ENCODE measurements at places on chromosomes 13 and 19.

GRCh38 chr19:50815439-50815838, 8.1 kb downstream of the KLK1 start:
- DNase-seq: peak; percentile 21

DNA sequence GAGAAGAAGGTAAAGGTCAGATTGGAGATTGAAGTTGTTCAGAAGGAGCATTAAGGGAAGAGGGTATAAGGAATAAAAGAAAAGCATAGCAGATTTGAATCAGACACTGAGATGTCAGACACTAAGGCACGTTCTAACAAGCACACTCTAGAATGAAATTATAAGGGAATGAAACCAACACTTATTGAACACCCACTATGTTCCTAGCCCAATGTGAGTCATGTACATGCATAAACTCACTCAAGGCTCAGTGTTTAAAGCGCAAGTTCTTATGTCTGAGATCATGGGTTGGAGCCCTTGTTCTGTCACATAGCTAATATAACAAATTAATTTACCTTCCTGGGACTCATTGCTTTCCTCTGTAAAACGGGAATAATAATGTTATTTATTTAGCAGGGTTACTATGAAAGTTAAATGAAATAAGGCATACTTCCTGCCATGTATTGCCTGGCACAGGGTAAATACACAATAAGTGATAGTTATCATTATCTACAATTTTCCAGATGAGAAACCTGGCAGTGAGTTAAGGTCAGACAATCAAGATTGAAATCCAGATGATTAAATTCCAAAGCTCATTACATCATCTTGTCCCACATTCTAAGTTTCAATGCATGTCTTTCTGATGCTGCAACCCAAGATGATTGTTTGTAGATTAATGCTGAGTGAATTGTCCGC, 68.3 kb upstream of the DACH1 start:
- no peak for DNase-seq

- no peak for DNase-seq
These were observed 227.8 kb upstream of the MIR17HG start for GRCh38 chr13:91119643-91120042.

GRCh38 chr13:97382276-97382675, 51.7 kb upstream of the RAP2A start:
- DNase-seq: no peak

DNA sequence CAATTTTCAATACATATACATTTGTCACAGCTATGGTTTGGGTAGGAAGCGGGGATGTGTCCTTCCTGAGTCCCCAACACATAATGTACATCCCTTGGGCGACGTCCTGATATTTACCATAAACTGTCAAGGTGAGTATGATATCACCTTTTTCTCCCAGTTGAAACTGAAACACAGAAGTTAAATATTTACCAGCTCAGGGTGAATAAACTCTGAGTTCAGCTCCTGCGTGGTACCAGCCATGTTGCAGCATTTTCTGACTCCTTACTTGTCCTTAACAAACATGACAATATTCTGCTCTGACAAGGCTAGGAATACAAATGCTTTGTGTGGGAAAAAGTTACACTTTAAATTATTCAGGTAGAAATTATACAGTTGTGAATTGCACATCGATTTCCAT, 294.2 kb downstream of the TEX29 start:
- no peak for DNase-seq

GRCh38 chr19:2613507-2614295, 88.8 kb downstream of the GNG7 start:
- DNase-seq: peak; percentile 93

GRCh38 chr13:20161275-20161950, 561 bp upstream of the GJA3 start:
- no peak for DNase-seq

- peak; percentile 96 for DNase-seq
These were observed 709 bp downstream of the DPP9 start for GRCh38 chr19:4722671-4723594.

DNA sequence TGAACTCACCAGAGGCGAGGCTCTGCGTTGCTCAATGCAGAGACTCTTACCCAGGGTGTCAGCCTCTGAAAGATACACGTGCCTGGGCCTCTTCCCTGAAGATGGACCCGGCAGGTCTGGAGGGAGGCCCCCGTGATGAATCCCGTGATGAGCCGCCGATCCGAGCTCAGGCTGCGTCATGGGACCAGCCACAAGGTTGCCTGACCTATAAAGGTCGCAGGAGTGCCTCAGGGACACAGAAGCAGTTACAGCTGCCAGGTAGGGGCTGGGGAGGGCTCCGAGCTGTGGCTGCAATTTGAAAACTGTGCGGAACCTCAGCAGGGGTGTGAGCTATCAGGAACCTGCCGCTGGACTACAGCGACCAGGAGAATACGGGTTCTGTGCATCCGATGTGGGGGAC, 10.5 kb upstream of the ATP11A start:
- no peak for DNase-seq

- DNase-seq: no peak
These were observed 6.8 kb downstream of the GAMT start for GRCh38 chr19:1394252-1395193.

DNA sequence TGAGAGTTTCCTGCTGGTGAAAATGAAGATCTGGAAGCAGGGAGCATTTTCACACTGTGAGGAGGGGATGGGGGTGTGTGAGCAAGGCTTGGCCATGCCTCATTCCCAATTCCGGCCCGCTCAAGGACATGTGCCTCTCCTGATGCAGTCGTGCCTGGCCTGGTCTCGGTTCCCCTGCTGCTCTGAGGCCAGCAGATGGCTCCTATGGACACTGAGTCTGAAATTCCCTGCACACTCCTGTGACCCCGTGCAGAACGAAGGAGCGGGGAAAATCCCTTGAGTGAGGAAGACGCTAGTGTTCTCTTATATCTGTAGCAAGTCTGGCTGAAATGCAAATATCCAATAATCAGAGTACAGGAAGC, 363 bp upstream of the ZNF763 start:
- no peak for DNase-seq

DNA sequence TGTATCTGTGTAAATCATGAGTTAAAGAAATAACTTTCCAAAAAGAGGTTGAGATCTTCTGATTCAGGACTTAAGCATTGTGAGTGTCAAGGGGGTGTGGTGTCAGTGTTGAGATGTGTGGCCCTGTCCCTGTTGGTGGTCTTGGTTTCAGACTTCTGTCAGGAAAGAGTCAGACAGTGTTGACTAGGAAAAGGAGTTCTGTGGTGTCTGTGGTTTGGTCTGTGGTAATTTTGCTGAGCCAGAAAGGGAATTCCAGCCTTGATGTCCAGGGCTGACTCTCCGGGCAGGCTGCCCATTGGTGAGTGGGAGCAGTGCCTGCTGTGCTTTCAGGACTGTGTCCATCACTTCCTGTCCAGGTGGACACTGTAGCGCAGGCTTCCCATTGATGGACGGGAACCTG, 39.8 kb upstream of the IGFL4 start:
- peak; percentile 86 for DNase-seq

DNA sequence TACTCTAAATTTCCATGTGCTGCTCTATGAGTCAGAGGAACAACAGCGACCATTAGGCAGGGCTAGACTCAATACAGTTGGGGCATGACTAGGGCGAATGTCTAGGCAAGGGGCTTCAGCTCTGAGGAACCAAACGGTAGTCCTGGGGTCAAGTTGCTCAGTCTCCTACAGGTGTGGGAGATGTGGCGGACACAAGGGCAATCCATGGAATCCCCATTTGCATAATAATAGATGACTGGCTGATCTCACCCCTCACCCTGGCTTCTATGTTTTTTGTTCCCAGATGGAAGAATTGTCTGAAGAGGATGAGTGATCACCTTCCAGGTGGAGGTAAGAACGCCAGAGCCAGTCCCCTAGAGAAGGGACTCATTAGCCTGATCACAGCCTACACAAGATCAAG, 1048.2 kb upstream of the MIR17HG start:
- no peak for DNase-seq

DNA sequence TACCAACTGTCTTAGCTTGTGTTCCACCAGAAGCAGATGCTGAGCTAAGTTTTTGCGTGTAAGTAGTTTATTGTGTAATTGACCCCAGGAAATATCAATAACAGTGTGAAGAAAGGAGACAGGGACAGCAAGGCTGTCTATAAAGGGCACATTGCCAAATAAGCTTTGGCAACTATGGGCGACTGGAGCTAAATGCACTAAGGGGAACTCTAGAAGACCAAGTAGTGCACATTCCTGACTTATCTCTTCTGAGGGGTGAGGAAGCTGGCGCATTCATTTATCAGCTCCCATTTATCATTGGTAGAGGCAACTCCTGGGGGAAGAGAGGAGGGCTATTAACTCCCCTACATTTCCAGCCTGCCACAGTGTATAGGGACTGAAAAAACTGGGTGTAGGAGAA, 135.0 kb downstream of the DLEU7 start:
- no peak for DNase-seq

DNA sequence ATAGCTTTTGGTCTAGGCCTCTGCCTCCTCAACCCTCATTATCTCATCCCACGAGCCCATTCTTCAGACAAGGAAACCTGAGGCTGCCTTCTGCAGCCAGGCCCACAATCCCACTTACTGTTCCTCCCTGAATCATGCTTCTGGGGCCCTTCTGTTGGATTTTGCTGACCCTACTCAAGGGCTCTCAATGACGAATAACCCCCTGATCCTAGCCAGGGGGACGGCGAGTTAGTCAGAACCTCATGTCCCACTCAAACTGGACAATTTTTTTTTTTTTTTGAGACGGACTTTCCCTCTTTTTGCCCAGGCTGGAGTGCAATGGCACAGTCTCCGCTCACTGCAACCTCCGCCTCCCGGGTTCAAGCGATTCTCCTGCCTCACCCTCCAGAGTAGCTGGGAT, 2.0 kb downstream of the CGB3 start:
- DNase-seq: no peak

DNA sequence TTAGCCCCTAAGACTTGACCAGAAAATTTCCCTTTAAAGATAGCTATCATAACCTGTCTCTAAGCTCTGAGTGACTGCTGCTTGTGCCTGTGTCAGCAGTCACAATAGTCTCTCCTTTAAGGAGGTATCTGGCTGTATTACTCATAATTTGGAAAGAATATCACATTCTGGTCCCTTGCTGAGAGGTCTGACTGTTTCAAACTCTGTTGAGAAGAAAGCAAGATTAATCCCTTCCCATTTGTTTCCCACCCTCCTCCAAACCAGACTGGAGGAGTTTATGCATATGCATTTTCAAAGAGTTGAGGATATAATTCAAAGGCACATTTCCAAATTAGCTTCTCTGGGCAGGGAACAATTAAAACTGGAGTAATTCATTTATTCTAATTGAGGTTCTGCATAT, 2.3 kb downstream of the HTR2A start:
- no peak for DNase-seq

GRCh38 chr13:112615391-112615790, 27.4 kb upstream of the TUBGCP3 start:
- DNase-seq: no peak

DNA sequence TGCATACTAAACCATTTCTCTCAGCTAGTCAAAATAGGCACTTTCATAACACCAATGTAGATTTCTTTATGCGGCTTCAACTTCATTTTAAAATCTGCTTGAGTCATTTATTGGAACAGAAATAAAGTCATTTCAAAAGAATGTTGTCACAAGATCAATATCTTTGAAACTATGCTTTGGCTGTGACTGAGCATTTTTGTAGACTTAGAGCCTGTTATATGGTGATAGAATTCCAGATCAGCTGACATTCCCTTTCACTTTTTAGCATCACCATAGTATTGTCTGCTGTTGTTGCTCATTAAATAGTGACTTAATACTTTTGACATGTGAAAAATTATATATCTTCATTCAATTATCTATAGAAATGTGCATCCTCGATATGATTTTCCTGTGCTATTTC, 279.2 kb upstream of the PRR20A start:
- DNase-seq: no peak

DNA sequence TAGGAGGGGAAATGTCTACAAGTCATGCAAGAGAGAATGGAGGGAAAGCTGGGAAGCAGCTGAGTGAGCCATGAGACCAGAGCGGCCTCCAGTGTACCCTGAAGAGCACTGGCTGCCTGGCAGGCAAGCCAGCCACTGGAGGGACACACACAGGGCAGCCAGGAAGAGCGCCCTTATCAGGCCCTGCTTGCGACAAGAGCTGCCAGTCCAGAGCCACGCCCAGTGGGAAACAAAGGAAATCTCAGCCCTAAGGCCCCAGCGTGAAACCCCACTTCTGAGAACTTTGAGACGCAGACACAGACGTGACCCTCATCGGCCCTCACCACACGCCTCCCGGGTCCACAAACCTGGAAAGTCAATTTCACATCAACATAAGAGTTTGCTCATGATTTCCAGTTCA, 105.0 kb downstream of the STK24 start:
- no peak for DNase-seq

- no peak for DNase-seq
These were observed 23.5 kb downstream of the FAM187B start for GRCh38 chr19:35204799-35205732.

GRCh38 chr13:94534166-94534565, 54.7 kb upstream of the DCT start:
- no peak for DNase-seq

DNA sequence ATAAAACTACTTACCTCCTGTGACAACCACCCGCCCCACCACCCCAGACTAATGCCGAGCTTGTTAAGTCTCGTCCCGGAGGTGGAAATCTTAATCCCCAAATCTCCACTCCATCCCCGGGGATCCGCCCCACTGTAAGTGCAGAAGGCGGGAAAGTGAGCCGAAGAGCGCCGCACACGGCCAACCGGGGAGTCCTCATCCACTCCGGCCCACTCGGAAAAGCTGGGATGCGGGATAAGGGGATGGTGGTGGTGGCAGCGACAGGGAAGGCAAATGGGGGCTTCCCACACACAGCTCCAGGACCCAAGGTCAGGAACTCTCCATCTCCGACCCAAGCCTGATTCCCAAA, 621 bp downstream of the FBL start:
- peak; percentile 88 for DNase-seq

- peak; percentile 100 for DNase-seq
These were observed at the start of gene PIAS4 for GRCh38 chr19:4007021-4007835. PIAS4 (plus strand) TSS chr19:4007736; CDS start chr19:4007761, 25 bp downstream.

- peak; percentile 85 for DNase-seq
These were observed 8.9 kb downstream of the IGFL3 start for GRCh38 chr19:46115396-46116106.

- DNase-seq: no peak
These were observed 14.3 kb upstream of the LRRC63 start for GRCh38 chr13:46197299-46198048.

- no peak for DNase-seq
These were observed 53.7 kb upstream of the MAB21L1 start for GRCh38 chr13:35530147-35530546.

DNA sequence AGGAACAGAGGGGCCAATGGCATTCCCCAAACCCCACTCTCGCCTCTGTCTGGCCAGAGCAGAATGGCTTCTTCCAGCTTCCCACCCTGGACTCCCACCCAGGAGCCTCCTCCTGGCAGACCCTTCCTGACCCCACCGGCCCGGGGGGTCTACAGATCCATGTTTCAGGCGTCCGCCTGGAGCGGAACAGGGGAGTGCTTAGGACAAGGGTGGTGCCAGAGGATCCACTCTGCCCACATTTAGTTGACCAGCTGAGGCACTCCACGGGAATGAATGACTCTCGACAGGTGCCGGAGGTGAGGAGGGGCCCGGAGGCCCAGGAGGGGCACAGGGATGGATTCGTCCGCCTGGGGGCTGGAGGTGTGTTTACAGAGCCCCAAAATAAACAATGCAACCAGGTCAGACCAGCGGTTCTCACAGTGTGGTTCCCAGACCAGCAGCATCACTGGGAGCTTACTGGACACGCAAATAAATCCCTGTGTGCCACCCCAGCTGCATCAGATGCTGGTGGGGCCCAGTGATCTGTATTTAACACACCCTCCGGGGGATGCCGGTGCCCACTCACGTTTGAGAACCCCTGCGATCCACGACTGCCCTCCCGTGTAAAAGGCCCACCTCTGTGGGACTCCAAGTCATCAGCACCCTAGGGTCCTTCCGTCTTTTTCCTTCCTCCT, 15.1 kb upstream of the NCCRP1 start:
- no peak for DNase-seq

Measured in osteoblast (primary cell).